ENCODE measurements at places on chromosomes 5 and 9.

- no peak for DNase-seq
These were observed 482.9 kb downstream of the IRX1 start for GRCh38 chr5:4078544-4078943.

- DNase-seq, result no peak
These were observed 190.8 kb upstream of the SEMA6A start for GRCh38 chr5:116765441-116765840.

GRCh38 chr5:135913713-135914626, 18.3 kb upstream of the IL9 start:
- DNase-seq, result no peak

DNA sequence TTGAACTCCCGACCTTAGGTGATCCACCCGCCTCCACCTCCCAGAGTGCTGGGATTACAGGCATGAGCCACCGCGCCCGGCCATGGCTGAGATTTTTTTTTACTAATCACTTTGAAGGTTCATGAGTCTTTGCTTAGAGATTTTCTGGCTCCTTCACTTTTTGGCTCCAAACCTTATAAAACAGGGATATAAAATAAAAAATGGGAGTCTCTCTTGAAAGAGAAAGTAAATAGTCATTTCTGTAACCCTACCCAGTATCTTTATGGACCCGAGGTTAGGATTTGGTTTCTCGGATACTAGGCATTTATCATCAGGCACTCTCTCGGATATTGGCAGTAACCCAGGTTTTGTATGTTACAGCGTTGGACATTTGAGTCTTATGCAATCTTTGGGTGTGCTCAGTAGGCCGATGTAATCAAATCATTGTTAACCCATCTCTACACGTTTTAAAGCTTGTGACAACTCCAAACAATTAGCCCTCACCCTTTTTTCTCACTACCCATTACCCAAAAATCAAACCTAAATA, 25.3 kb downstream of the STXBP1 start:
- DNase-seq, result no peak

GRCh38 chr9:93132946-93133680, 938 bp downstream of the NINJ1 start:
- DNase-seq, result no peak

- DNase-seq, result no peak
These were observed 499.4 kb downstream of the ISL1 start for GRCh38 chr5:51882647-51883046.

GRCh38 chr5:133111299-133111698, 59.5 kb downstream of the HSPA4 start:
- peak; percentile 72 for DNase-seq

DNA sequence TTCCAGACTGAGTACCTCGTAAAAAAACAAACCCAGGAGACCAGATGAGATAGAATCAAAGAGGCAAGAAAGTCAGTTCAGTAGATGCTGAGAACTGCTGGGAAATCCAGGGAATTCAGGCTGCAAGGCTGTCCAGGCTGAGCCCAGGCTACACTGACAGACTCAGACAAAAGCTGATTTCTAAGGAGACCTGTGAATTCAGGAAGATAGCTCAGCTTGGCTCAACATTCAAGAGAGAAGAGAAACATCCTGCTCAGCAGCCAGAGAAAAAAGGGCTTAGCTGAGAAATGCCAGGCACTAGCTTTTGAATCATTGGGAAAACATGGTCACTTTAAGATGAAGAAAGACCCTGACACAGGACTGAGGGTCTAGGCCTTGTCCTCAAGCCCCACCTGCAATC, 118.2 kb upstream of the SLC44A1 start:
- DNase-seq, result no peak

- no peak for DNase-seq
These were observed 14.1 kb downstream of the LCN10 start for GRCh38 chr9:136728548-136729123.

- DNase-seq, result no peak
These were observed 52.1 kb upstream of the KIAA1958 start for GRCh38 chr9:112434487-112434886.

- DNase-seq, result no peak
These were observed 1935.0 kb downstream of the EFNA5 start for GRCh38 chr5:105735704-105736103.

All from hematopoietic multipotent progenitor cell treated with erythropoietin and hydrocortisone succinate and interleukin-3 and kit ligand, for 15 days (in vitro differentiated cells).